Activated CD4-positive, alpha-beta T cell treated with anti-CD3 and anti-CD28 coated beads, Interleukin-2, amount 50 U/mL, for 48 hours (primary cell): ENCODE measurements at places on chromosomes 5 and 9.

DNA sequence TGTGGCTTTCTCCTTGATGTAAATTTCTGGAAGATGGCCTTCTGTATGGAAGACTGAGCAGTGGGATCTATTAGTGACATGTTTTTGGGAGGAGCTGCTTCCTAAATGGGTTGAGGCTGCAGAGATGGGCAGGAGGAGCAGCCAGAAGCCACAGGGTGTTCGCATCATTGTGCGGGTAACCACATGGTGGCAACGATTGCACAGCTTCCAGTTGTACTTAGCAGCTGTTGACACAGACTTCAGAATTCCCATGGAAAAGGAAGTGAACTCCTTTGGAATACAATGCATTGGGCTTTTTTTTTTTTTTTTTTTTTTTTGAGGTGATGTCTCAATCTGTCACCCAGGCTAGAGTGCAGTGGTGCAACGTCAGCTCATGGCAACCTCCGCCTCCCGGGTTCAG lies 297.3 kb downstream of the NR3C1 start:
- no peak for DNase-seq

DNA sequence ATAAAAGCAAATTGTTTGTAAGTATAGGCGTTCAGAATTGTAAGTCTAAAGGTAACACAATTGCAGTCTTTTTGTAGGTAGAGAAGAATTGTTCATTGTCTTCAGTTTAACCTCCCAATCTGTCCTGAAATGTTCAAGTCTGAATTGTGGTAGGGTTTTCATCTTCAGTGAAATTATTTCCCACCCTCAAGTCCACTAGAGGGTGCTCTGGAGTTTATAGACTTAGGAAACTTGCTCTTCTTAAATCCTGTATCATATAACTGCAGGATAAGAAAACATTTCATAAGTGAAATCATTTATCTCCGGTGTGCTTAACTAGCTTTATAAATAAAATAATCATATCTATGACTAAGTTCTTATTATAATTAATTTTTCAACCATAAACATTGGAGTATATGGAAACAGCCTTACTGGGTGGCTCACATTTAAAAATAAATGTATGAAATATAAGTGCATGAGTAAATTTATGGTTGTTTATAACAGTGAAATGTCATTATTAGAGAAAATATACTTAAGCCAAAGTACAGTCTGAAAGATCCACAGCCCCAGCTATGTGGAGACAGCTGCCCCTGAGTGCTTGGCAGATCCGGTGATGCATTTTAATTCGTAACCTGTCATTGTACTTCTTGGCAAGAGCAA lies 182.4 kb upstream of the OTULINL start:
- no peak for DNase-seq

DNA sequence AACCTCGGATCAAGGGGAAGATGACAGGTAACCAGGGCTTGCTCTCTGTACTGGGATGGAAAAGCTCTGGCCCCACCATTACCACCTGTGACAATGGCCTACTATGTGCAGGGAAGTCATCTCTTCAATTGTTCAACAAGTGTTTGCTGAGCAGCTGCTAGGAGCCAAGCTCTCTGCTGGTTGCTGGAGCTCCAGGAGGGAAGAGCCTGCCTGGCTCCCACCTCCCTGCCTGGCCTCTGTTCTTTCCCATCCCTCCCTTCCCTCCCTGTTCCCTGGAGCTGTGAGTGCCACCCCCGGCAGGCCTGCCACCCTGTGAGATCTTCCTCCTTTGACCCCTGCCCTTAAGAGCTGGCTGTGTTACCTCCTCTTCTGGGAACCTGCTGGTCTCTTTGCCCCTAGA lies 59.7 kb upstream of the IER5L start:
- DNase-seq, result no peak

DNA sequence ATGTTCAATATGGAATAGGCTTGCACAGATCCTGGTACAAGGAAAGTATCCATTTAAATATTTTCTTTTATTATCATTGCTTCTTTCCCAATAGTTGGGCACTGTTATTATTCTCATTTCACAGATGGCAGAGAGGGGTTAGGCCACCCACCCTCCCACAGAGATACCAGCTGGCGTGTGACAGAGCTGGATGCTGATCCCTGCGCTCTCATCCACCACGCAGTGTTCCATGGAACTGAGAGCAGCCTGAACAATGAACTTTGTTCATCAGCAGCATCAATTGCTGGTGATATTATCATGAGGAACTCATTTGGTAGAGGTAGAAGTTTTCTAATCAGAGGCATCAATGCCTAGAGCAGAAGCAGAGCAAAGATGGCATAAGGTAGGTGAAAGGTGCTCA lies 227.9 kb downstream of the ESM1 start:
- DNase-seq, result no peak

DNA sequence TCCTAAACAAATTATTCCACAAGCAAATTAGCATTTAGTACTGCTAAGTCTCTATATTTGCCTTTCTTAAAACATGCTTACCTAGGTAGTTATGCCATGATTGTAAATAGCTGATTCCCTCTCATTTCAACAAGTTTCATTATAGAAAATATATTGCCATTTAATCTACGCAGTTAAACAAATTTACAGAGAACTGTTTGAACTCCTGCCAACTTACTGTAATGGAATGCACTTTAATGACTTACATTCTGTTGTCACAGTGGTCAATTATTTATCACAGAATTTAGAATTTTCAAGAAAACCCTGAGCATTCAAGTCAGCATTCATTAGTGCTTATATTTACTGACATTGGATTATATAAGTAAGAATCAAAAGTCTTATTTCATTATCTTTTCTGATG lies 19.6 kb downstream of the SLC38A9 start:
- no peak for DNase-seq

GRCh38 chr5:171705036-171705435 lies 80.6 kb upstream of the SMIM23 start:
- no peak for DNase-seq

- DNase-seq, result no peak
Observed at GRCh38 chr5:119943148-119943547, 313.8 kb downstream of the FAM170A start.

GRCh38 chr5:55591686-55592085 lies 56.9 kb upstream of the PLPP1 start:
- no peak for DNase-seq

DNA sequence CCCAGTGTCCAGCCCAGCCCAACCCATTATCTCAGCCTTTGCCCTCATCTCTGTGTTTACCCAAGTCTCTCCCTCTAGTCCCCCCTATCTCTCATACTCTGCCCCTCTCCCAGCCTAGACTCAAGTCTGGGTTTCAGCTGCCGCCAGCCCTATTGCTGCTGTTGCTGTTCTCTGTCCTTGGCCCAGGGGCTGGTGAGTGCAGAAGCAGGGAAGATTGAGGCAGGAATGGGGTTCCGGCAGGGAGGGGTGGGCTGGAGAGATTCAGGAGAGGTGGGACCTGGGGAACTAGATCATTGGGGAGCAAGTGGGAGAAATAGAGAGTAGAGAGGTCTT lies 702 bp downstream of the TMEM8B start:
- no peak for DNase-seq
